ENCODE measurements at places on chromosomes 2 and 18. TPM values are rescaled to one million over a fixed set of nuclear protein-coding genes. Genes with fewer than 3 reads are reported as not detected.

DNA sequence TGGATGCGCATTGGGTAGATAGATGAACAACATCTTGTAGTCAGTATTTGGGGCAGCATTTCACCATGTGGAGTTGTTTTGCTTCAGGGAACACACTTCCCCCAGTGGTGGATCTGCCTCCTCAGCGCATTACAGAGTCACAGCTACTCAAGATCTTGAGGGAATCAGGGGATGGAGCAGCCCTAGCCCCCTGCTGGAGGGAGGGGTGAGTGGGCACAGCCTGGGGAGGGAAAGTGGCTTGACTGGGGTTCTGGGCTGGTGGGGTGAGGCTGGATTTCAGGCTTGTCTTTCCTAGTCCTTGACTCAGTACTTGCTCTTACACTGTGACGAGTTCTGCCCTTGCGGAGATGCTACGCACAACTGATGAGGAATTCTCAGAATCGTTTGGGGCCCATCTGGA, 271.0 kb upstream of the HS6ST1 start:
- no peak overlapping the region for H3K4me3 ChIP-seq
- no peaks in the 10 kb centered on the region for H3K36me3 ChIP-seq
- no peaks in the 10 kb centered on the region for H3K4me1 ChIP-seq
- no peak for DNase-seq

NOSTRIN gene
- total RNA-seq = 26.4 TPM

GRCh38 chr2:24756789-24757188, 36.4 kb downstream of the PTRHD1 start:
- no peak for DNase-seq
- H3K27ac ChIP-seq = no peak overlapping the region
- H3K4me3 ChIP-seq = no peak overlapping the region
- H3K36me3 ChIP-seq = no peaks in the 10 kb centered on the region
- no peaks in the 10 kb centered on the region for H3K4me1 ChIP-seq
- no peaks in the 10 kb centered on the region for H3K27me3 ChIP-seq

GRCh38 chr2:226965376-226965775, 129.5 kb downstream of the RHBDD1 start:
- no peak overlapping the region for H3K27ac ChIP-seq
- H3K36me3 ChIP-seq = no peaks in the 10 kb centered on the region
- DNase-seq = no peak
- H3K27me3 ChIP-seq = no peaks in the 10 kb centered on the region
- no peak overlapping the region for H3K4me3 ChIP-seq
- H3K4me1 ChIP-seq = no peaks in the 10 kb centered on the region
